CD8-positive, alpha-beta T cell (primary cell): ENCODE measurements at places on chromosomes 16 and 17.

GRCh38 chr16:86458149-86458777 is 52.1 kb upstream of the FOXF1 start:
- DNase-seq = no peak

- DNase-seq = no peak
Measured at GRCh38 chr17:8651013-8651412, 20.5 kb upstream of the MYH10 start.

GRCh38 chr16:47774661-47775060 is 313.5 kb downstream of the PHKB start:
- DNase-seq = no peak

GRCh38 chr17:45751466-45751865 is 32.7 kb upstream of the CRHR1 start:
- no peak for DNase-seq

DNA sequence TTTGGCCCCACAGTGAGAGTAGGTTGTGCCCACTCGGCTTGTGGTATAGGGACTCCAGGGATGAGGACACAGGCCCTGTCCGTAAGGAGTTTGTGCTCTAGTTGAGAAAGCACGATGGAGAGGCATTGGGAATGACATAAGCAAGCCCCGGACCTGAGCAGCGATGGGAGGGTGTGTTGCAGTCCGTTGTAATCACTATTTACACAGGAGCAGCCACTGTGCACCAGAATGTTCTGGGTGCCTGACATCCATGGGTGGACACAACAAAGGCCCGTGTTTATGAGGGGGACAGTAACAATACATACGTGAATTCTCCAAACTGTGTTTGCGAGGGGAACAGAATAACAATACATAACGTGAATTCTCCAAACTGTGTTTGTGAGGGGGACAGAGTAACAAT is 86.8 kb downstream of the NPIPB11 start:
- DNase-seq = no peak

GRCh38 chr16:3065742-3066439 is 451 bp downstream of the IL32 start:
- DNase-seq = peak; percentile 51

DNA sequence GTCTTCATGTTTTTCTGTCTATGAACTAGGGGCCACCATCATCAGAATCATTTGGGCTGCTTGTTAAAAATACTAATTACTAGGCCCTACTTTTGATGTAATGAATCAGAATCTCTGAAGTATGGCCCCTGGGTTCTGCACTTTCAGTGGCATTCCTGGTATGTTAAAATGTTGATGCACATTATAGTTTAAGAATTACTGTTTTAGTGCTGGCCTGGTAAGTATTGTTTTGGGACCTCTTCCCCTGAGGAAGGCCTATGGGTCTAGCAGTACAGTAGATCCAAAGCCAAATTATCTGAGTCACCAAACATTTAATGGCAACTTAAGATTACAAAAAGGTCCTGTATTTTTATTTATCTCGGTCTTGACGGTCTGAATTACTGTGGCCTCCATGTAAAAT is 58.8 kb downstream of the AP2B1 start:
- no peak for DNase-seq

GRCh38 chr16:16782153-16782552 is 403.2 kb downstream of the NPIPA7 start:
- no peak for DNase-seq

- DNase-seq = peak; percentile 79
Measured at GRCh38 chr17:8941520-8941919, 24.0 kb downstream of the PIK3R5 start.

- DNase-seq = no peak
Measured at GRCh38 chr16:66798161-66798560, 3.2 kb downstream of the TERB1 start.

DNA sequence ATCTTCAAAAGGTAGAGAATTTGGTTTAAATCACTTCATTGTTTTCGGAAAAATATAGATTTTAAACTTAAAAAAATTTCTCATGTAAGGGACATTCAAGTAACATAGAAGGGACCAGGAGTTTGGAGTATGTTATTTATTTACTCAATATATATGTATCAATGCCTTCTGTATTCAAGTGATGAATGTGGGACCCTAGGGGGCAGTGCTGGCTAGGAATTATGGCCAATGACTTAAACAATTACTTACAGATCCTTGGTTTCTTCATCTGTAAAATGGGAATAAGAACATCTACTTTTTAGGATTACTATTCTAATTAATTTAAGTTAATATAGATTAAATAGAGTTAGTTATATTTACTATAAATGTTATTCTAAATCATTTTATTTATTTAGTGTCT is 886.3 kb upstream of the RBFOX1 start:
- DNase-seq = no peak

DNA sequence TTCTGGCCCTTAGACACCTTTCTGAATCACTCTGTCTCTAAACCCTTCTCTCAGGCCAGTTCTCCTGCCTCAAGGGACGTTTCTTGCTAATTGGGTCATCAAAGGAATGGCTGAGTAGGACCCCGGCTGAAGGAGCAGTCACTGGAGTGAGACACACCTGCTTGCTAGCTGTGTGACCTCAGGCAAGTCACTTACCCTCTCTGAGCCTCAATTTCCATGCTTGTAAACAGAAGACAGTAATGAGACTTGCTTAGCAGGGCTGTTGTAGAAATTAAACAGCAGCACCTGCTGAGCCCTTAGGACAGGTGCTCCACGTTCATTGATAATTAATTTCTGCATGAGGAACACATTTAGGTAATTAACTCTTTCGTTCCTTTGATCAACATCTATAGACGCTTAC is 6.8 kb downstream of the CIBAR2 start:
- DNase-seq = no peak

DNA sequence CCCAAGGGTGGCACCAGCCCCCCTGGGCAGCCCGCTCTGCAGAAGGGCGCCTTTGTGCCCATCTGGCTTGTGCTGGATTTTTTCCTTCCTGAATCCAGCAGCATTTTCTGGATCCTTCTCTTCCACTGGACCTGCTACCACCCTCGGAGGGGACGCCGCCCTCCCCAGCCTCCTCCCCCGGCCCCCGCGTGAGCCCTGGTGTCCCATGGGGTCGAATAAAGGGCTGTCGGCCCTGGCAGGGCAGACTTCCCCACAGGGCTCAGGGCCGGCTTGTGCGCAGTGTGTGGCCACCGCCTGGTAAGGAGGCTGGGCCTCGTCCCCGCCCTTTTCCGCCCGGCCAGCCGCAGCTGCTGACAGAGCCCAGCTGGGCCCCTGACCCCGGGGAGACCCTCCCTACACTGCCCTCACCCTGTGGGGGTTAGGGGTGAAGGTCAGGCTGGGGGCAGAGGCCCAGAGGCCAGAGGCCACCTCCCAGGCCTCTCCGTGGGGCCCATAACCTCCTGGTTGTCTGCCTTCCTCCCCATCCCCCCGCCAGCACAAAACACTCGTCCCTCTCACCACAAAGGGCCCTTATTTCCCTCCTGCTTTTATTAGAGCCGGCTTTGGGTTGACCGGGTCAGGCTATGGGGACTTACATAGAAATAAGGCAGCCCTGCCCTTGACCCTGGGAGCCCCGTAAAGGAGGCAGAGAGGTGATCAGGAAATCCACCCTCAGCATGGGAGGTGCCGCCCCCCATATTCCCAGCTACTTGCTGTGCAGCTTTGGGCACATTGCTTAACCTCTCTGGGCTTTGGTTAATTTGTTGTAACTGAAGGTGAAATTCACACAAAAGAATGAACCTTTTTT is 179.3 kb upstream of the CIBAR2 start:
- no peak for DNase-seq

DNA sequence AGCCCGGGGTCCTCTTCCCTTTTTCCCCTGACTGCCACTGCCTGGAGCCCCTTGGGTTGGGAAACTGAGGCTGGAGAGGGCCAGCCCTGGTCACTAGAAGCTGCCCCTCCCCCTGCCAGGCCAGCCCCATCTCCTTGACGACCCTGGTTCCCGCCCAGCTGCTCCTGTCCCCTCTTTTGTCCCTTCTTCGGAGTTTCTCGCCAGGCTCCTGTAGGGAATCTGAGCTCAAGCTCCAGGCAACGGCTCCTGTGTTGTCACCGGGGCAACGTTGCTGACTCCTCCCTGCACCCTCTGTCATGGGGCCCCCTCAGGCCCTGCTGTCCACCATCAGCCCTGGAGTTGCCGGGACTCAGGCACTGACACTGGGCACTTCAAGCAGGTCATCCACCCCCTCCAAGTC is 5.7 kb downstream of the LLGL1 start:
- DNase-seq = no peak

DNA sequence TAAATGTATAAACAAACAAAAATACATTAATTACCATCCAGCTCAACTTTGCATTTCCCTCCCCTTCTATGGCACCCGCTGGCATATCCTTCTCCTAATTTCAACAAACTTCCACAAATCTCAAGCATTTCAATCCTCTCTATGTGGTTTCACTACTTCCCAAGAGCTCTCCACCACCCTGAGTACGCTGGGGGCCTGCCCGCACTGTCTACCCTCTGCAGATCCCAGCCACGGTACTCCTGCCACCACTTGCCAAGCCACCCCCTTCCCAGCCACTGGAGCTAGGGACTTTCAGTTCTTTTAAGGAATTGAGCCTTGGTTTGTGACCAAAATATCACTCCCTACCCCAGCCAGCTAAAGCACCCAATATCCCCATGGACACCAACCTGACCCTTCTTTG is 1.9 kb downstream of the TK2 start:
- DNase-seq = no peak

- no peak for DNase-seq
Measured at GRCh38 chr17:35560703-35561102, at the start of gene SLFN14. Gene SLFN14 (minus strand): TSS chr17:35560819. CDS start chr17:35558062, 2,757 bp downstream.

DNA sequence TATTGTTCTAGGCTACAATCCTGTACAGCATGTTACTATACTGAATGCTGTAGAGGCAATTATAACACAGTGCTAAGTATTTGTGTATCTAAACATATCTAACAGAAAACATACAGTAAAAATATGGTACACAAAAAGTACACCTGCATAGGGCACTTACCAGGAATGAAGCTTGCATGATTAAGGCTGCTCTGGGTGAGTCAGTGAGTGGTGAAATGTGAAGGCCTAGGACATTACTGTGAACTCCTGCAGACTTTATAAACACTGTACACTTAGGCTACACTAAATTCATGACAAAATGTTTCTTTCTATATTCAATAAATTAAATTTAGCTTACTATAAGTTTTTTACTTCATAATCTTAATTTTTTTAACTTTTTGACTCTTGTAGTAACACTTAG is 37.1 kb downstream of the AMFR start:
- DNase-seq = no peak

DNA sequence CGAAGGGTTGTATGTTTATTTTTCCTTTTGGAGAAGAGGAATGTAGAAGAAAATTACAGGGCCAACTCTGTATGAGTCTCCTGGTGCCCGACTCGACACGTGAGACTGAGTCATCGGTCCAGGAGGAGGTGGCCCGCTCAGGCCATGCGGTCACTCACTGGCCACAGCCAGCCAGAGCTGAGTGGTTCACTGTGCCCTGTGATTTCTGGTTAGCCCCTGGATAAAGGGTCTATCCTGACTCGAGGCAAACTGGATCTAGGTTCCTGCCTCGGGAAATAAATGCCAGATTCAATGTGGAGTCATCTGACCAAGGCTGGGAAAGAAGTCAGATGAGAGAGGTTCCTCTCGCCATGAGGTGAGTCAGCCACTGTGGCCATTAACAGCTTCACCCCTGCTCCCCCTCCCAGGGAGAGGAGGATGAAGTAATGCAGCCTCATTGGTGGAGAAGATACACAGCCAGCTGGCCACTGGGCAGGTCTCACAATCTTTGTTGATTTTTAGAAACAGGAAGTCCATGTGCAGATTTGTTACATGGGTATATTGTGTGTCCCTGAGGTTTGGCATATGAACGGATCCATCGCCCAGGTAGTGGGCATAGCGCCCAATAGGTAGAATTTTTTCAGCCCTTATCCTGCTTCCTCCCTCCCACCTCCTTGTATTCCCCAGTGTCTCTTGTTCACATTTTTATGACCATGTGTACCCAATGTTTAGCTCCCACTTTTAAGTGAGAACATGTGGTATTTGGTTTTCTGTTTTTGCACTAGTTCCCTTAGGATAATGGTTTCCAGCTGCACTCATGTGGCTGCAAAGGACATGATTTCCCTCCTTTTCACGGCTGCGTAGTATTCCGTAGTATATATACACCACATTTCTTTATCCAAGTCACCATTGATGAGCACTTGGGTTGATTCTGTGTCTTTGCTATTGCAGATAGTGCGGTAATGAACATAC is 21.7 kb upstream of the USP36 start:
- DNase-seq = no peak

GRCh38 chr17:75689441-75689873 is 22.3 kb downstream of the SAP30BP start:
- peak; percentile 82 for DNase-seq

GRCh38 chr17:40086150-40087044 is 14.0 kb downstream of the NR1D1 start:
- peak; percentile 53 for DNase-seq

GRCh38 chr16:85680352-85680944 is 8.3 kb downstream of the GINS2 start:
- no peak for DNase-seq

DNA sequence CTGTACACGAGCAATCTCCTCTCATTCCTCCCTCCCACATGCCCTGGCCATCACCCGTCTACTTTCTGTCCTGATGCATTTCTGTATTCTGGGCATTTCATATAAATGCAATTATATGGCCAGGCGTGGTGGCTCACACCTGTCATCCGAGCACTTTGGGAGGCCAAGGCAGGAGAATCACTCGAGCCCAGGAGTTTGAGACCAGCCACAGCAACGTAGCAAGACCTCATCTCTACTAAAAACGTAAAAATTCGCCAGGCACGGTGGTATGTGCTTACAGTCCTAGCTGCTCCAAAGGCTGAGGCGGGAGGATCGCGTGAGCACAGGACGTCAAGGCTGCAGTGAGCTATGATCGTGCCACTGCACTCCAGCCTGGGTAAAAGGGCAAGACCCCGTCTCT is 4.8 kb downstream of the MEAK7 start:
- no peak for DNase-seq

GRCh38 chr16:81464279-81464678 is 19.7 kb downstream of the CMIP start:
- DNase-seq = no peak

- DNase-seq = no peak
Measured at GRCh38 chr17:16448490-16448889, 33.1 kb downstream of the TRPV2 start.

GRCh38 chr16:69201787-69202186 is 14.8 kb downstream of the SNTB2 start:
- DNase-seq = no peak

GRCh38 chr16:19432429-19432828 is 14.7 kb downstream of the TMC5 start:
- DNase-seq = no peak

DNA sequence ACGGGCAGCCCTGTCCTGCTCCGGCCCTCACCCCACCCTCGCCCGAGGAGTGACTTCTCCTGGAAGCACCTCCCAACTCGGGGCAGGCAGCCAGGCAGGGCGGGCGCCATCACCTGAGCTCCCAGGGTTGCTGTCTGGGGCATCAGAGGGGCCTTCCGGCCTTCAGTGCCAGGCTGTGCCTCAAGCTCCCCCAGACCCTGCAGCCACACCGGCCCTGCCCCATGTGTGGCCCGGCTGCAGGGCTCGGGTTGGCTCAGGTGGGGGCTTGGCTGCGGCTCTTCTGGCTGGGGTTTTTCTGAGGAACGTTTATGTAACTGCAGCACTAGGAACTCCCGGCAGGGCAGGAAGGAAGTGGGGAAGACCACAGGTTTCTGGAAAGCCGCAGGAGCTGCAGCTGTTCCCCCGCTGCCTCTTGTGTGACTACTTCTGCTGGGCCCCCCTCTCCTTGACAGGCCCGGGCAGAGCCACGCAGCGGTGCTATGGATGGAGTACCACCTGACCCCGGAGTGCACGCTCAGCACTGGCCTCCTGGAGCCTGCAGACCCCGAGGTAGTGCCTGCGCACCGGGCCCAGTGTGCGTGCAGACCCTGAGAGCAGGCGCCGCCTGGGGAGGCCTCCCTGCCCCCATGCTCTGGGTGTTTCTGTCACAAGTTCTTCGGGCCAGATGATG is 45.6 kb downstream of the PRMT7 start:
- peak; percentile 65 for DNase-seq
